ENCODE measurements at places on chromosomes 1 and 21. TPM values are rescaled to one million over a fixed set of nuclear protein-coding genes. Genes with fewer than 3 reads are reported as not detected.

The NEXN gene
- 6.3 TPM for total RNA-seq

- H3K4me1 ChIP-seq = no peaks in the 10 kb centered on the region
- DNase-seq = no peak
- H3K36me3 ChIP-seq = no peaks in the 10 kb centered on the region
- peaks cover 33% of the 10 kb centered on the region for H3K27me3 ChIP-seq
- no peak overlapping the region for H3K4me3 ChIP-seq
Measured at GRCh38 chr1:47991187-47991586, 6.0 kb downstream of the TRABD2B start.

GRCh38 chr1:202235003-202235660 lies 41.5 kb downstream of the LGR6 start:
- H3K27me3 ChIP-seq = peaks cover 10% of the 10 kb centered on the region
- no peaks in the 10 kb centered on the region for H3K36me3 ChIP-seq
- no peak overlapping the region for H3K27ac ChIP-seq
- no peaks in the 10 kb centered on the region for H3K4me1 ChIP-seq
- DNase-seq = peak; percentile 46

- no peak overlapping the region for H3K27ac ChIP-seq
- H3K36me3 ChIP-seq = peaks cover 15% of the 10 kb centered on the region
Measured at GRCh38 chr1:205275916-205276688, 45.4 kb downstream of the NUAK2 start.
